Activated CD4-positive, alpha-beta T cell treated with anti-CD3 and anti-CD28 coated beads, Interleukin-2, amount 50 U/mL, for 4 hours (primary cell): ENCODE measurements at places on chromosomes 5 and 9.

GRCh38 chr9:87337335-87338087, 160.2 kb upstream of the DAPK1 start:
- no peak for DNase-seq

DNA sequence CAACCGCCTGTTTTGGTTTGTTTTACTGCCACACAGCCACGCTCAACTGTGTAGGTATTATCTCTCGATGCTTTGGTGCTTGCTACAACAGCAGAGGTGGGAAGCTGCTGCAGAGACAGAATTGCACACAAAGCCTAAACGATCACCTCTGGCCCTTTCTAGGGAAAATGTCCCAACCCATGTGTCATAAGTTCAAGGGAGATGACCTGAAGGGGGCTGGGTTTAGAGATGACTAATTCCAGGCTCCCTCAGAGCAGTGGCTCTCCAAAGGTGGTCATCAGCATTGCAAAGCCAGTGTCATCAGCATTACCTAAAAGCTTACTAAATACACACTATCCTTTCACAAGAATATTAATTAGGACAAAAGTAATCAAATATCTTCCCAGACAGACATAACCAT, 10.9 kb downstream of the ZNF622 start:
- DNase-seq: no peak

GRCh38 chr5:110896901-110897300, 158.1 kb downstream of the SLC25A46 start:
- DNase-seq: no peak

DNA sequence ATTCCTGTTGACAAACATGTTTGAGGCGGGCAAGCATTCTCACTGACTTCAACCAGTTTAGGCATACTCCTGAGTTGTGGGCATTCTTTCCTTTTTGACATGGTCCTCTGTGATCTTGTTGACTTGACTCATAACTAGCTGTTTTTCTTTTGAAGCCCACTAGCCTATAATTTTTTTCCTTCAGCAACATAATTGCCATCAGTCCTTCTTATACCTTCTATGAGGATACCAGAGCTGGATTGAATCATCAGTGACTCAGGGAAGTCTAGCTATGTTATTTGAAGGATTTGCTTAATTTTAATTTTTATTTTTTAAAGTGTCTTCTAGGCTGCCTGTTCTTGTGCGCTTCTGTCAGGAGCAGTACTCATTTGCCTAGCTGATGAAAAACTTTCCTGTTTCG, 259.5 kb downstream of the NR3C1 start:
- no peak for DNase-seq
